C1 segment of cervical spinal cord (tissue), 14 donors: ENCODE measurements at places on chromosomes 16 and 17.
A peak's percentile ranks its signal among the peaks of the same experiment; 100 is the strongest.

DNA sequence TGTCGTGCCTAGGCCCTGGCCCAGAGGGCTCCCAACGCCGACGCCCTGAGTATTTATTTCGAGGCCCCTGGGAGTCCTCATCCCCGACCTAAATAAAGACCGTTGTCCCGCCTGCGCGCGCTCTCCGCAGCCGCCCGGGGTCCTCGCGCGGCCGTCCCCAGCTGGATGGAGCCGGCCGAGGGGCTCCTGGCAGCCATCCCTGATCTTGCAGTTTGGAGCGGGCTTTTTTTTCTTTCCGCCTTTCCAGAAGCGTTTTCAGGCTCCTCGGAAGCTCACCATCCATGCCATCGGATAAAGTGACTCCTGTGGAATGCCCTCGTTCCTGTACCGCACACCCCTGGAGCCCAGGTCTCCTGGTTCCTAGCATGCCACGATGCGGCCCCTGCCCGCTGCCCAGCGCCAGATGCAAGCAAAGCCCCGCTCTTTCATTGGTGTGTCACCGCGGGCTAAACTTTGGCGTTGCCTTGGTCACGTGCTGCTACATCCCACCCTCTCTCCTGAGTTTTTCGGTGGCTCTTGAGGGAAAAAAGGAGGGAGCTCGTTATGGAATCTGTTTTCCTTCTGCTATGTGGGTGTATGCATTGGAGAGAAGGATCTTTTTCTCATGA lies 716 bp downstream of the TMEM94 start:
- DNase-seq, result peak; percentile 61

GRCh38 chr16:49662569-49662968 lies 193.3 kb downstream of the ZNF423 start:
- DNase-seq, result no peak

- no peak for DNase-seq
These were observed 34.3 kb upstream of the WSCD1 start for GRCh38 chr17:6035801-6036394.

- DNase-seq, result peak; percentile 49
These were observed at the start of gene FCSK for GRCh38 chr16:70454222-70455034. Gene FCSK, plus strand, starts transcription at chr16:70454595. Its CDS starts 8,596 bp downstream, at chr16:70463191.

DNA sequence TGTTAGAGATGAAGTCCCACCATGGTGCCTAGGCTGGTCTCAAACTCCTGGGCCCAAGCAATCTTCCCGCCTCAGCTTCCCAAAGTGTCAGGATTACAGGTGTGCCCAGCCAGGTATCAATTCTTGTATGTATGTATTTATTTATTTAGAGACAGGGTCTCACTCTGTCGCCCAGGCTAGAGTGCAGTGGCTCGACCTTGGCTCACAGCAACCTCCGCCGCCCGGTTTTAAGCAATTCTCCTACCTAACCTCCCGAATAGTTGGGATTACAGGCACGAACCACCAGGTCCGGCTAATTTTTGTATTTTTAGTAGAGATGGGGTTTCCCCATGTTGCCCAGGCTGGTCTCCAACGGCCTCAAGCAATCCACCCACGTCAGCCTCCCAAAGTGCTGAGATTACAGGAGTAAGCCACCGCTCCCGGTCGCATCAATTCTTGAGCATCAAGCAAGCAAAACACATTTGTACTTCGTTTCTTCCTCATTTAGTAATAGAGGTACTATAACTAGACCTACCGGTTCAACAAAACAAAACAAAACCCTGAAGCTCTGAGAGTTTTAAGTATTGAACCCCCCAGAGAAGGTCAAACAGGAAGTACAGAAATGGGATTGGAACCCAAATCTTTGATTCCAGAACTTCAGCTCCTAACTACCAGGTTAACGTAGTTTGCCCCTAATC lies 1.0 kb upstream of the ZNF500 start:
- DNase-seq, result no peak

GRCh38 chr16:52462816-52463215 lies 84.1 kb downstream of the TOX3 start:
- no peak for DNase-seq

DNA sequence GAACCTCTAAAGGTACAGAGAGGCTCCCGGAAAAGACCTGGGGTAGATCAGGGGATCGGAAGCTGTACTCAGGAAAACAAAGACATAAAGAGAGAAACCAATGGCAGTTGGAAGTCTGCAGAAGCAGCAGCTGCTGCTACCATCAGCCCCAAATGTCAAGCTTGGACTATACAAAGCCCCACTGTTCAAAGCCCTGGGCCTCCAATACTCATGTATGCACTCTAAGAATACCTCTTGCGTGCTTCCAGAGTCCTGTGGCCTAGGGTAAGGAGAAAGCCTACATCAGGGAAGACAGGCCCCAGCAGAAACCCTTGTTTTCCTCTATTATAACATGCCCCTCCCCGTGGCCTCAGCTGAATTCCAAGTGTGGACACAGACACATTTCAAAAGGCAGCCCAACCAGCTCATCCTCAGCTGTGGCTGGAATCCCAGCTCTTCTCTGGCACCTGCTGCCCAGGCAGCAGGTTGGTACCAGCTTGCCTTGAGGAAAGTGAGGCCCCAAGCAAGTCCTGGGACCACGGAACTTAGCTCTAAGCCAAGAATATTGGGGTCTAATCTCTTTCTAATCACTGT lies 19.3 kb upstream of the MTMR4 start:
- no peak for DNase-seq

DNA sequence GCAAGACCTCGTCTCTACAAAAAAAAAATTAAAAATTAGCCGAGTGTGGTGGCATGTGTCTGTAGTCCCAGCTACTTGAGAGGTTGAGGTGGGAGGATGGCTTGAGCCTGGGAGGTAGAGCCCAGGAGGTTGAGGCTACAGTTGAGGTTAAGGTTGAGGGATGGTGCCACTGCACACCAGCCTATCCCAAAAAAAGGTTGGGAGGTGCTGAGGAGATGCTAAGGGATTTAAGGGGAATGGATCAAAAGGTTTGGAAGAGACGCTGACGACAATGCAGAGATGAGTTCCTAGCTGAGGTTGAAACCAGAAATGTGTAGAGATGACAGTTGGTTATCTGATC lies 4.7 kb upstream of the NSMCE1 start:
- no peak for DNase-seq

- no peak for DNase-seq
These were observed 60.6 kb upstream of the TMEM97 start for GRCh38 chr17:28258347-28258887.

- DNase-seq, result no peak
These were observed 13.0 kb upstream of the ZFP3 start for GRCh38 chr17:5065227-5065744.

DNA sequence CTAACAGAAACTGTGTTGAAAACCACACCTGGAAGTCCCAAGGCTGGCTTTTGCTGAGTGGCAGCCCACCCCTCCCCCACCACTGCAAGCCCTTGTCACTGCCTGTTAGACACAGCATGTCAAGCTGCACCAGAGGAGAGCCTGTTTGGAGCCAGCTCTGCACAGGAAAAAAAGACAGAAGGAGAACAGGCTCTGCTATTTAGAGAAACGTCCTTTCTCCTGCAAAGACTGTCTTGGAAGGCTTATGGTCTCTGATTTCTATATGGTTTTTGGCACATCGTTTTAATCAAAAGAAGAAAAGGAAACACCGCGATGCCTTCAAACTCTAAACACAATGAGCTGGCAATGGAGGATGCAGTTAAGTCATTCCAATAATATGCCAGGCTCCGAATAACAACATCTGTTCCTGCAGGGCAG lies 275.5 kb downstream of the MAP2K4 start:
- no peak for DNase-seq

DNA sequence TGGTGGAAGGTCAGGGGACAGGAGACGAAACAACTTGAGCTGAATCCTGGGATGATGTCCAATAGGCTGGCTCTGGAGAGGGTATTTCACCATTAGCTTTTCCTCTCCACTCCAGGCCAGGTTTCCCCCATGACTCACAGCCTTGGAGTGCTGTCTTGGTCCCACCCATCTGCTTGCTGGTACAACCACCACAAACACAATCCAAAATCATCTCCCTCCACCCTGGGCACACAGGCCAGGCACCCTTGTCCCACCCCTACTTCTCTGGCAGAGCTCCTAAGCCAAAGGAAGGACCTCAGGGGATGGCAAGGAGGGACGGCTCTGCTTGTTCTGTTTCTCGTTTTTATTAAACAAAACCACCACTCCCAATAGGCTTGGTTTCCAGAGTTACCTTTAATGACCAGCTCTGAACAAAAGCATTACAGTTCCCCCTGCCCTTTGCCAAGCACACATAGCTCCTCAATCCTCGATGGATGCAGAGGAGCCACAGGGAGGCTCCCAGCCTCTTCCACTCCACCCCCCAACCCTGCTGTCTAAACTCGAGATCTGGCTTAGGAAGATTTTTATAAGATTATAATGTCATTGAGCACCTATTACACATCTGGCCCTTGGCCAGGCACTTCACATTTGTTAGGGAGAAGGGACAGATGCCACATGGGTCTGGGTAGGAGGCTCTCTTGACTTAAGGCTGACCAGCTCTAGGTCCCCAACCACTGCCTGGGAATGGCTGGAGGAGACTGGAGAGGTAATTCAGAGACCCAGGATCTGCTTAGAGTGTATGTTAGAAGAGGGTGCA lies 13.3 kb downstream of the CAVIN1 start:
- DNase-seq, result no peak

GRCh38 chr16:85153656-85154091 lies 41.4 kb upstream of the CIBAR2 start:
- no peak for DNase-seq

DNA sequence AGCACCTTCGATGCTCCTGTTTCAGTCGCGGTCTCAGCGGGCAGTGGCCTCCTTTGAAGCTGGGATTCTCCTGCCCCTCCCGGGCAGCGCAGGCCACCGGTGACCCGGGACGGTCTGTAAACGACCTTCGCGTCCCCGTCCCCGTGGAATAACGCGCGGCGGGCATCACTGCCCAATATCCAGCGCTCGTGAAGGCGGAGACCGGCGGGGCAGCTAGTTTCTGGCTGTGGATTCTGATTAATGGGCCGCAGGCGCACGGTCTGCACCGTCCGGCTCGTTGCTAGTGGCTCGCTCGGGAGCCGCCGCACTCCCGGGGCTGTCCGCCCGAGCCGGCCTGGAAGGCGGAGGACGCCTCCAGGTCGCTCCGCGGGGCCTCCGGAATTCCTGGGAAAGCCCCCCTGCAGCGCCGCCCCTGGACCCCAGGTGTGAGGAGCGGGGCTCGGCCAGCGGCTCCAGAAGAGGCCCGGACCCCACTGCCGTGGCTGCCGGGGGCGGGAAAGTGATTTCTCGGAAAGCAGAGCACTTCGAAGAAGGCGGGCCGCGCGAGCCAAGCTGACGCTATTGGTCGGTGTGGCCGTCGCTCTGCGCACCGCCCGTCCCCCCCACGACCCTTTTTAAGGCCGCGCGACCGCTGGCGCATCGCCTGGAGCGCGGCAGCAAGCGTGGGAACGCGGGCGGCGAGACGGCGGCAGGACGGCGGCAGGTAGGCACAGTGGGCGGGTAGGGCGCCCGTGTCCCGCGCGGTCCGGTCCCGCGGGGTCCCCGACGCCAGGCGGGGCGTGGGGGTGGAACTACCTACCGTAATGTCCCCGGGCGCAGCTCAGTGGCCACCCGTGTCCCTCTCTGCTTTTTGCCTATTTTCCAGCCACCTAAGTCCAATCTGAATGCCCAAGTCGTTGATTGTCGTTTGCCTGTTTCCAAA lies at the start of gene IRF8:
IRF8 (plus strand) TSS at position 642 of the 922 bp plus-strand sequence. CDS start 3,854 bp downstream, outside the sequence.
- DNase-seq, result peak; percentile 37

- no peak for DNase-seq
These were observed 484.3 kb upstream of the EEF2KMT start for GRCh38 chr16:5581908-5582307.

- no peak for DNase-seq
These were observed 7.6 kb upstream of the GFAP start for GRCh38 chr17:44922746-44923470.

DNA sequence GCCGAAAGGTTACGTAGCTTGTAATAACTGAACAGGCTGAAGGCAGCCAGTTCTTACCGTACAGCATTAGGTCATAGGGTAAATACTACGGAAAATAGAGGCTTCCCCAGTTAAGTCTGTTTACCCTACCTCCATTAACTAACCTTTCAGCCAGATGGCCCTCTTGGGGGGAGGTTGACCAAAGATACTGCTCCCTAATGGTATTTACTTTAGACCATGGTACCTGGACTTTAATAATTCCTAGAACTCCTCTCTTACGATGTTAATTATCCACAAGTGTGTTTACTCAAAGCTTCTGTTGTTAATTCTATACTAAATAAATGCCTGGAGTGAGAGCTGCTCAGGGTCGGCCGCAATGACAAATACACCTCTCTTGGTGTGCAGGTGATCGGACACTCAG lies 9.8 kb upstream of the ADAT1 start:
- no peak for DNase-seq

- DNase-seq, result no peak
These were observed 124.5 kb upstream of the CIBAR2 start for GRCh38 chr16:85236818-85237150.

GRCh38 chr16:28491230-28491969 lies 474 bp downstream of the CLN3 start:
- peak; percentile 49 for DNase-seq

DNA sequence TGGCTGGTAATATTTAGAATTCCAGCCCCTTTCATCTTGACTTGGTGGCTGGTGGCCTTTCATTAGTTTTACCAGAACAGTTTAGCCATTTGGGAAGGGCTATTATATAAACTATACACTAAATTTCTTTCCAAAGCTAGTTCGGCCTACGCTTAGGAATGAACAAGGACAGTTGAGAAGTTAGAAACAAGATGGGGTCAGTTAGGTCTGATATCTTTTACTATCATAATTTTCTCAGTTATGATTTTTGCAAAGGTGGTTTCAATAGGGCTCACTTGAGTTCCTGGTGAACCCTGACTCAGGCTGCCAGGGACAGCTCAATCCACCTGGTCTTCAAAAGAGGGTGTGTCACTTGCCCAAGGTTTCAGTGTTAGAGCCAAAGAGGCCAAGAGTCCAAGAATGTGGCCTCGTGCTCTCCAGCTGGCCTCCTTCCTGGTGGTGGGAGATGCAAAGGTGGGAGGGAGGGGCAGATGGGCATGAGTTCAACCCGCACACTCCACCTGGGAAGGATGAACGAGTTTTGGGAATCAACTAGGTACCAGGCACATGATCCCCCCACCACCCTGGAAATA lies 4.0 kb upstream of the PHOSPHO1 start:
- DNase-seq, result no peak

GRCh38 chr16:30046178-30046577 lies 15.1 kb upstream of the TLCD3B start:
- DNase-seq, result no peak

GRCh38 chr17:80290156-80290555 lies 29.5 kb downstream of the RNF213 start:
- no peak for DNase-seq

GRCh38 chr17:73042809-73043685 lies 49.4 kb downstream of the SLC39A11 start:
- no peak for DNase-seq

GRCh38 chr17:30235386-30236296 lies at the start of gene SLC6A4:
Gene SLC6A4, minus strand, starts transcription at chr17:30235697. Its CDS starts 13,739 bp downstream, at chr17:30221958.
- no peak for DNase-seq

- DNase-seq, result no peak
These were observed 7.7 kb downstream of the HS3ST3B1 start for GRCh38 chr17:14308636-14308964.

- no peak for DNase-seq
These were observed 4.8 kb downstream of the RHBDF2 start for GRCh38 chr17:76496464-76496863.

GRCh38 chr17:16991349-16992009 lies 19.6 kb upstream of the TNFRSF13B start:
- DNase-seq, result no peak
